Activated CD4-positive, alpha-beta T cell treated with anti-CD3 and anti-CD28 coated beads for 24 hours (primary cell): ENCODE measurements at places on chromosomes 3 and 15.

DNA sequence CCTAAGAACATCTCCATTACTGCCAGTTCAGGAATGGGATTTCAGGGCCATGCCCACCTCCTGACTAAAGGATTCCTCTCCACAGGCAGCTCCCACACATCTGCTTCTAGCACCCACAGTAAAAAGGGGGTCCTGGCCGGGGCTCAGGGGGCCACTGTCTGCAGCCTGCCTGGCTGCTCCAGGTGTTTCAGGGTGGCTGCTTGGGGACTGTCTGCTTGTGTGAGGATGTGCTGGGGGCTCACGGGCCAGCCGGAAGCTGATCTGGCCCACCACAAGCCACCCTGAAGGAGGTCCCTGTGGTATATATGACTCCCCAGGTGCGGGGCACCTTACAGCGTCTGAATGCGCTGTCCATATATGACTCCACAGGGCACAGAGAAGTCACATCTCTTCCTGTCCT, 135.4 kb downstream of the NSMCE3 start:
- no peak for DNase-seq

DNA sequence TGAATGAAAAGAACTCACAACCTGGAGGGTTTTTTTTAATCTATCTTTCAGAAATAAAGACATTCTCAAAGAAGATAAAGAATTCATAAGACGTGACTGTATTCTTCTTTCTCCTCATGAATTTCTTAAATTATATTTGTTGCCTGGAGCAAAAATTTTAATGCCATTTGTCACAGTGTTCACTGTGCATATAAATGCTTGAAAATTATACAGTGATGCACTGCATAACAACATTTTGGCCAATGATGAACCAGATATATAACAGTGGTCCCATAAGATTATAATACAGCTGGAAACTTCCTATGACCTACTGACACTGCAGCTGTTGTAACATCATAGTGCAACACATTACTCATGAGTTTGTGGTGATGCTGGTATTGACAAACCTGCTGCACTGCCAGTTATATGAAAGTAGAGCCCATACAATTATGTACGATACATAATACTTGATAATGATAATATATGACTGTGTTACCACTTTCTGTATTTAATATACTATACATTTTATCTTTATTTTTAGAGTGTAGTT, 67.3 kb downstream of the P2RY1 start:
- DNase-seq: no peak

GRCh38 chr3:169610888-169611291, 52.6 kb downstream of the MECOM start:
- DNase-seq: no peak

DNA sequence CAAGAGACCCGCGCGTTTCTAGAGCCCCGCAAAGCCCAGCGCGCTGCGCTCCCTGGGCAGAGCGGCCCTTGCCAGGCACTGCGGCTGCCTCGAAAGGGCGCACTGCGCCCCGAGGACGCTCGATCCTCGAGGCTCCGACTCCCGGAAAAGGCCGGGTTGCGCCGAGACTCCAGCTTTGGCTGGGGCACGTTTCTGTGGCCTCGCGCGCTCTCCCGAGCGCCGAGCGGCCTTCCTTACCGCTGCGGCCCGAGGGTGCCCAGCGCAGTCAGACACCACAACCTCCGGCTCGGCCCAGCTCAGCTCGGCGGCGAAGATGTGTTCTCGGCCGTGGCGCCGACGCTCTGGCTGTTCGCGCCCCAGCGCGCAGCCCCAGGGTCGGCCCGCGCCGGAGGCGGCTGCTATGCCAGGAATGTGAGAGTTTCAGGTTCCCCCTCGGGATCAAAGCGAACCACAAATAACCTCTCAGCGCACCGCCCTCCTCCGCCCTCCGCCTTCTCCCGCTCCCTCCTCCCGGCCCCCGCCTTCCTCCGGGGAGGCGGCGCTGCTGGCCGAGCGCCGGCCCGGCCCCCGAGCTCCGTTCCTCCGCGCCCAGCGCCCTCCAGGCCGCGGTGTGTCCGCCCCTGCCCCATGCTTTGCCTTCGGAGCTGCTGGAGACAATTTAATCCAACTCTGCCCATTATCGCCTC, at the start of gene AMOTL2:
AMOTL2 (minus strand) TSS at position 343 of the 686 bp plus-strand sequence. CDS start 3,014 bp downstream, outside the sequence.
- DNase-seq: no peak

DNA sequence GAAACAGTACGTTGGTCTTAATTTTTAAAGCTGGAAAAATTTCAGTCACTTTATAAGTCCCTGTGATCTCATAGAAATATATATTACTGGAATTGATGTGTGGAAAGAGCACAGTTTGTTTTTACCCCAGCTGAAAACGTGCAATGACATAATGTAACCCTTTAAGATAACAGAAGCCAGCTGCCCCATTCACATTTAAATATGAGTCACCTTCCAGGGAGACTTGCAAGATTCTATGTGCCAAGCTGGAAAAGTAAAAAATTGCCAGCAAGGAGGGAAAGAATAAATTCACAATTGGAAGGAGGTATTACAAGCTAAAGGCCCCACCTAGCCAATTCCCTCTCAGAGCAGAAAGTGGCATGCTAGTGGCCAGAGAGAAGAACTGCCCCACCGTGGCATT, 50.2 kb downstream of the SAMMSON start:
- no peak for DNase-seq

DNA sequence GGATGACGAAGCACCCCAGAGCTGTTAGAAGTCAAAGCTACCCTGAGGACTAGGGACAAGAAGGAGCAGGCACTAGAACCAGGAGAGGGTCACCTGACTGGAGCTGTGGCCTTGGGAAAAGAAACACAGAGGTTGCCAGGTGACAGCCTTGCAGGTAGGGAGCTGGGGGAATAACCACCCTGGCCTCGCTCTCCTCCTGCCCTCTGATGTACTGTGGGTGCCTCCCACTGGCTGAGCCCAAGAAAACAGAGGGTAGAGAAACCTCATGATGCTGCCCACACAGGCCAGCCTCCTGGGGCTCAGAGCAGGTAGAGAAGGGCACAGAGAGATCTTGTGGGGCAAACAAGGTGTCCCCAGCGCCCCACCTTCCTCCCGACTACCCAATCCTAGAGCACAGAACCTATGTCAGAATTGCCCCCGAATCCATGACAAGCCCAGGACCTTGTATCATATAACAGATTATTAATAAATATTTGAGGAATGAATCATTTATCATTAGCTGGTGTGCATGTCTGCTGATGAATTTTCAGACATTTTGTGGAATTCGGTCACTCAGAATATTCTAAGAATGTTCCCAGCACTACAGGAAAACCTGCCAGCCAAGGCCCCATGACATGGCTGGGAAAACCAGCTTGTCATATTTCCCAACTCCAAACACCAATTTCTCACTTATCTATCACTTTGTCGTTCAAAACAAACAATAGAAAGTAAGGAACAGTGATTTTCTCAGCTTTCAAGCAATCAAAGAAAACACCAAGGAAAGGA, 59.8 kb upstream of the MEX3B start:
- no peak for DNase-seq

- no peak for DNase-seq
Measured at GRCh38 chr3:4758957-4759656, 220.1 kb upstream of the BHLHE40 start.

- no peak for DNase-seq
Measured at GRCh38 chr15:40986820-40987219, 33.5 kb downstream of the CHAC1 start.

DNA sequence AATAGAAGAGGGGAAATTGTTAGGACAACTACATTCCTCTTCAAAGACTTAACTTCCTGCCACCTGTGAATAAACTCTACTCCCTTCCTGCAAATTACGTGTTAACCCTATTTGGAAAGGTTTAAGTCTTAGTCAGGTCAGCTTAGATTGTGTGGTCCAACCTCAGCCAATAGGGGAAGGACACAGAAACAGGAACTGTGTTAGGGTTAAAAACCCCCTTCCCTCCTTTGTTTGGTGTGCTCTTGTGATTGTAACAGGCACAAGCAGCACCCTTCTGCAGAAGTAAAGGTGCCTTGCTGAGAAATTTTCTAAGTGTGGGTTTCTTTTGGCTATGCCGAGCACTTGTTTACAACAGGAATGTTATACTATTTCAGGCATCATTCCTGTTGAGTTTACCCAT, 45.0 kb upstream of the FSTL1 start:
- DNase-seq: no peak

DNA sequence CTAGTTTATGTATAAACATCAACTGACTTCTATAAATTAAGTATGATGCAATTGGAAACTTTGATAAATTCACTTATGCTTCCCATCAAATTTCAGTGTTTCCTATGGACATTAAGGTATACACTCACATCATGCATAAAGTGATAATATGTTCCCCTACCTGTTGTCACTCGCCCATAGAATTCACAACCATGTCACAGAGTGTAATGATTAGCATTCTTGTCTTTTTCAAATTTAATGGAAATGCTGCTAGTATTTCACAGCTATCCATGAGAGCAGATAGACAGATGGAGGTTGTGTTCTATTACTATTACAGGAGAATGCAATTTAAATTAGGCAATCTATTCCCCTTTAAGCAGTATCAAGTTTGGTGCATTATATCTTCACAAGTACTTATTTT, 984 bp downstream of the PLSCR4 start:
- DNase-seq: no peak

GRCh38 chr3:152039887-152040286, 166.4 kb downstream of the SUCNR1 start:
- DNase-seq: no peak

DNA sequence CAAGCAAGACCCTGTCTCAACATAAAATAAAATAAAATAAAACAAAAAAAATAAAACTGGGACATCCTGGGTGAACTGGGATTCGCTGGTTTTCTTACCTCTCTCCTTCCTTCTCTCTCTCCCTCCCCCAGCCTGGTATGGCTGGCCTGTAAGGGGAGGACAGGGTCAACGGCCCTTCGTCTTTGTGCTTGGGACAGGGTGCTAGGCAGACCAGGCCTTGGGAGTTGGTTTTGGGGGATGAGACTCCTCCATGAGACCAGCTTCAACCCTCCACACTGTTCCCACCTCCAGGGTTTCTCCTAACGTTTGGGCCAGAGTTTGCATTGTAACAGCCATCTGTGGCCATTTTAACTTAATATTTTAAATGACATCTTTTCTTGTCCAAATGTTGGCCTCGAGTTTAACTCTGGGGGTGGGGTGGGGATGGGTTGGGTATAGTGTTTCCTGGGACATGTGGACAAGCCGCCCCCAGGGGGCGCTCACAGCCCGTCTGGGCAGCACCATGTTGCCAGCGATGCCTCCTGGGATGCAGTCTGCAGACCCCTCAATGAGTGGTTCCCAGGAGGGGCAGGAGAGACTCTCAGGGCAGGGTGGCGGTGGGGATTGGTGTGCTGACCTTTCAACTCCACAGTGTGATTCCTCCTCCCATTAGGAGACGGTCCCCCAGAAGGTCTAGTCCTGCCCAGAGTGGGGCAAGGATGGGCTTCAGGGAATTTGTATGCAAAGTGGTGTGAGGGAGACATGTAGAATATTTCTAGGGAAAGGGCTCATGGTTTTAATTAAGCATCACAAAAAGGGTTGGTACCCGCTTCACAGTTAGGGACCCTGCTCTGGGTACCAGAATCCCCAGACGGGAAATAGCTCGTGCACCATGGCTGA, 37.7 kb upstream of the LCTL start:
- peak; percentile 49 for DNase-seq

- no peak for DNase-seq
Measured at GRCh38 chr3:27720899-27721716, 1.0 kb downstream of the EOMES start.

DNA sequence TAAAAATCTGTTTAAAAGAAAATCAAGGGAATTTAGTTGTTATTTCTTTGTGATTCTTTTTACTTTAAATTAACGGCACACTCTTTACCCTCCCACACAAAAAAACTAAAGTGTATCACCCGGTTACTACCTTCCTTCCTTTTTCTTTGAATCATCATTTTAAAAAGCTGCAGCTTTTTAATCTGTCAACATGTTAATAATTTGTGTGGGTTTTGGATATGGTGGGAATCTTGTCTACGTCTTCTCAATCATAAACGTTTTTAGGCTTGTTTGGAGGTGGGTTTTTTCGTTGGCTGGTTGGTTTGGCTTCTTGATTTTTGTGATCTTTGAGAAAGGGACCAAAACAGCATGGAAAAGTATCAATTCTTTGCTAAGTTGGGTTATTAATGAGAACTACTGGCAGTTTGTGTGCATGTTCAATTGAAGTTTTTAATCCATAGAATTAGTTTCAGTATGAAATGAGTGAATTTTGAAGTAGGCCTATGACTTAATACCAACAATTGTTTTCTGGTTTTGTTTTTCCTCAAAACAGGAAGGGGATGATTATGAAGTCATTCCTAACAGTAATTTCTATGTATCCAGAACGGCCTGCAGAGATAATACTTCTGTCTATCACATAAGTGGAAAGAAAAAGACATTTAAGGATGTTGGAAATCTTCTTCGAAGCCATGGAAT, 4.5 kb downstream of the SMC4 start:
- DNase-seq: no peak

DNA sequence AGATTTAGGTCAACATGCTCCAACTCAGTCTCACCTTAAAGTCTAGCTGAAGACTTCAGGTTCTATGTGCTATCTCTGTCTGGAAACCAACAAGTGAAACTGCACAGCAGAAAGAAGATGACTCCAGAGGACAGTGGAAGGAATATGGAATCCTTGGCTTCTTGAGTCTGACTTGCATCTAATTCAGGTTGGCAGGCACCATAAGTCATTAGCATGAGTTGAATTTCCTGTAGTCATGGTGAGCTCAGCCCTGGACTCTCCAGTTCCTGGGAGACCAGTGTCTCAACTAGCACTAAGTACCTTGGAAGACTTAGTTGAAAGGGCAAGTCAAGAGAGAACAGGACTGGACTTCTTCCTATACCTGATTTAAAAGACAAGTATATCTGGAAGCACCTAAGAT, 129.7 kb downstream of the DTWD1 start:
- DNase-seq: no peak

DNA sequence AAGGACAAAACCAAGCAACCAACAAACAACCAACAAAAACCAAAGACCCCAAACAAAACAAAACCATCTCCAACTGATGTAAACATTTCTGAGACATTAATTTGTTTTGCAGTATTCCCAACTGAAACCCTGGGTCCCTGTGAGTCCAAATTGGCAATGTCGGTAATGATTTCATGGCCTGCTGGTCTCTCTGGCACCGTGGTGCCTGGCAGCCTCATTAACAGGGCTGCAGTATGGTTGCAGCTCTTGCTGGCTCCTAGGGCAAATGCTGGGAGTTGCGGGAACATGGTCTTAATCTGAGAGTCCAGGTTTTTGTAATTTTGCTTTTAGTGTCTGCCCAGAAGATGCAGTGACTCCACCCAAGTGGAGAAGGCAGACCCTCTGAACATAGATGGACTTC, 128.3 kb downstream of the SV2B start:
- DNase-seq: no peak
